Activated CD8-positive, alpha-beta memory T cell treated with anti-CD3 and anti-CD28 coated beads, Interleukin-2, amount 50 U/mL, for 4 hours (primary cell): ENCODE measurements at places on chromosomes 16 and 17.

GRCh38 chr17:15972497-15972951 lies 27.0 kb downstream of the ZSWIM7 start:
- no peak for DNase-seq

- DNase-seq: no peak
These were observed 38.5 kb upstream of the CORO6 start for GRCh38 chr17:29661213-29661612.

GRCh38 chr17:44400226-44400847 lies 10.9 kb upstream of the ITGA2B start:
- DNase-seq: no peak

GRCh38 chr17:77458202-77459017 lies 317.6 kb downstream of the SEC14L1 start:
- DNase-seq: no peak

- DNase-seq: no peak
These were observed 79.4 kb downstream of the PRKCA start for GRCh38 chr17:66381701-66382362.

- DNase-seq: peak; percentile 73
These were observed 11.5 kb downstream of the CCL16 start for GRCh38 chr17:35969558-35970380.

DNA sequence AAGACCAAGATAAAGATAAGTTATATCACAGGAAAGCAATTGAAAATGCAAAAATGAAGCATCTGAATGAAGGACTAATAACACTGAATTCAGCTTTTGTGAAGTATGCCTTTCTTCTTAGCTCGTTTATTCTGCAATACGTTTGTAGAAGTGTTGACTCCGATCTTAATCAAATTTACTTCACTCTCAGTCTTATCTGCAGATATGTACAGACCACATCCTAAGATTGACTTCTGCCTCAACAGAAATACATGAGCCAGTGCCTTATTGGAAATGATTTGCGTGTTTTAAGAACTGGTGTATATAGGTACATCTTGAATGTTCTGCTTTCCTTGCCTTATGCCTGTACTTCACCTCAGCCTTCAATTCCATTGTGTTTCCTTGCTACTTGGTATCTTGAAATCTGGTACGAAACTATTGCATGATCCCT lies 1.3 kb downstream of the ATF7IP2 start:
- no peak for DNase-seq

DNA sequence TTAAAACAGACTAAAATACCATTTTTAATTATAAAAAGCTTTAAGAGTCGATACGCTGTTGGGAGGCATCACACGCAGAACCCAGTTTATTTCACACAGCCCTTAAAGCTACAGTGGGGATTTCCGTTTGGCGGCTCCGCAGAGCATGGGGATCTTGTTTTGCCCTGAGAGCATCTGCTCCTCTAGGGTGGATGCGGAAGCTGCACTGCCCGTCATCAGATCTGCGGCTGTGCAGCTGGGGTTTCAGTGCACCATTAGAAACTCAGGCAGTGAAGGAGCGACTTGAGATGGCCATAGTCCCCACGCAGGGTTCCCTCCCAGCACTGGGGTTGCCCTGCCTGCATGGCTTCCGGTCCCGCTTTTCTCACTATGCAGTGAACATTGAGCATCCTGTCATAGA lies 62.2 kb upstream of the CHMP6 start:
- no peak for DNase-seq
